HEK293T (cell line): ENCODE measurements at places on chromosomes 5 and 9.

DNA sequence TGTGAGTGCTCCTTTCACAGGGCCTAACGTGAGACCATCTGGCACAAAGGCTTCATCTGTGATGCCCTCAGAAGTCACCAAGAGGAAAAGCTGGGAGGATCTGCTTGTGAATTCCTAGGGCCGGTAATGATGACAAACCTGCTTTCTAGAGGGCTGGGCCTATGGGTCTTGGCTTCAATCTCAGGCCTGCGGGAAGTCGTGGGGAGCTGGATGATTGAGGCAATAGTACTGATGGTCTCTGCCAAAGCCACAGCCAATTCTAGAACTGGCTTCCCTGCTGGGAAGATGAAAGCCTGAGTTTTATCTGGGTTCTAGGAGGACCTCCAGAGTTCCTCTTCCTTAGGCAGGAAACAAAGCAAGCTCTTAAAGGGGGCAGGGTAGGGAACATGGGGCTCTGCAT, 102.7 kb downstream of the TMEM215 start:
- no peak for DNase-seq

- DNase-seq, result no peak
Observed at GRCh38 chr9:86262492-86262891, 3.0 kb upstream of the C9orf153 start.

DNA sequence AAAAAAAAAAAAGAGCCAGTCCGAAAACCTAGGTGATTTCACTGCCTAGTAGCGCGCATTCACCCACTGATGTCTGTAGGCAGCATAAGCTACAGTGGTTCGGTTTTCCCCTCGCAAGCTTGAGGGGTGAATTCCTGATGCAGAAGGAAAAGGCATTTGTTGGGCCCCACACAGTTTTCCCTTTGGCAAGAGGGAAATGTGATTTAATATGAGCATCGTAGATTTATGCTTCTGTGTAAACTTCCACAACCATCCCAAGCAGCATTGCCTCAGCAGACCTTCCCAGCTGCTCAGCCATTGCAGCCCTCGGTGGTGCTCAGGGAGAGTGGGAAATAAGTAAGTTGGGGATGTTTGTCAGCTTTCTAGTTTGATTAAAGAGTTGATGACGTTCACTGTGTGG, 231.5 kb upstream of the PPP1R2B start:
- DNase-seq, result no peak

DNA sequence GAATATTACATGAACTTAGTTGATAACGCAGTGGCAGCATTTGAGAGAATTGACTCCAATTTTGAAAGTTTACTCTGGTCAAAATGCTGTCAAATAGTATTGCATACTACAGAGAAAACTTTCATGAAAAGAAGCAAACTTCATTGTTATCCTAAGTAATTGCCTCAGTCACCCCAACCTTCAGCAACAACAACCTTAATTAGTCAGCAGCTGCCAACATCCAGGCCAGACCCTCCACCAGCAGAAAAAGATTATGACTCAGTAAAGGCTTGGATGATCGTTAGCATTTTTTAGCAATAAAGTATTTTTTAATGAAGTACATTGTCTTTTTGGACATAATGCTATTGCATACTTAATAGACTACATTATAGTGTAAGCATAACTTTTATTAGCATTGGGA, 40.8 kb upstream of the SPDL1 start:
- no peak for DNase-seq

DNA sequence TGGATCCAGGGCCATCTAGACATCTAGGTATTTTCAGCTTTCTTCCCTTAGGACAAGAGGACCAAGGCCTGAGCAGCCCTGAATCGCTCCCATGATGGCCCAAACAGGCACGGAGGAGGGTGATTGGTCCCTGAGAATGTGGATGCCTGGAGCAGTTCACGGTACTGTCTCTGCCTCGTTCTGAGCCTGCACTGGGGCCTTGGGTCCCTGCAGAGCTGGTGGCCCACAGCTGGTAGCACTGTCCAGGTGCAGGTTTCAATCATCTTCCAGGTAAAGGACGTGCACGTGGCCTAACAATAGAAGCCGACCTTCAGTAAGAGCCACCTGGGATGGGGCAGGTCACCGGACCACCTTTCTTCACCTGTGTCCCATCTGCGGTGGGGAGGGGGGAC, 19.4 kb upstream of the FCN1 start:
- DNase-seq, result no peak

- DNase-seq, result no peak
Observed at GRCh38 chr5:119287547-119288111, 68.2 kb upstream of the TNFAIP8 start.
